Endothelial cell of umbilical vein (primary cell): ENCODE measurements at places on chromosomes 4 and X. TPM values are rescaled to one million over a fixed set of nuclear protein-coding genes. Genes with fewer than 3 reads are reported as not detected.

- H3K4me3 ChIP-seq = no peak overlapping the region
- H3K27ac ChIP-seq = no peak overlapping the region
- H3K27me3 ChIP-seq = no peaks in the 10 kb centered on the region
- H3K36me3 ChIP-seq = no peaks in the 10 kb centered on the region
- no peaks in the 10 kb centered on the region for H3K4me1 ChIP-seq
Measured at GRCh38 chr4:36872679-36873078, 371.9 kb upstream of the NWD2 start.

DNA sequence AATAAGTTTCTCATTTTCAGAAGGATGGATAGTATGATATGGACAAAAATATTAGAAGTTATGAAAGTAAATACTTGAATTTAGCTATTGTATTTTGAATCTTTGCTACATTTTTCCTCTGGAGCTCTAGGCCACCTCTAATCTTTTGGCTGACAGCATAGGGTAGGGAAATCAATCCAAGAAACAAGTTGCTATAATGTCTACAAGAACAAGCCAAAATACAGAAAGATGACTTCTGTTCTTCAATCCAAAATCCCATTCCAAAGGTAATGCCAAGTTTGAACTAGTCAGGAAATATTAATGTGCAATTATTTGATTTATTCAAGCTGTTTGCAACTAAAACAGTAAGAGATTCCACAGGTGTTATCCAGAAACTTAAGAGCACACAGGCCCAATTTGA is 1323.1 kb downstream of the ADGRL3 start:
- H3K27ac ChIP-seq = no peak overlapping the region
- H3K36me3 ChIP-seq = no peaks in the 10 kb centered on the region
- no peaks in the 10 kb centered on the region for H3K4me1 ChIP-seq
- DNase-seq = no peak
- H3K4me3 ChIP-seq = no peak overlapping the region

DNA sequence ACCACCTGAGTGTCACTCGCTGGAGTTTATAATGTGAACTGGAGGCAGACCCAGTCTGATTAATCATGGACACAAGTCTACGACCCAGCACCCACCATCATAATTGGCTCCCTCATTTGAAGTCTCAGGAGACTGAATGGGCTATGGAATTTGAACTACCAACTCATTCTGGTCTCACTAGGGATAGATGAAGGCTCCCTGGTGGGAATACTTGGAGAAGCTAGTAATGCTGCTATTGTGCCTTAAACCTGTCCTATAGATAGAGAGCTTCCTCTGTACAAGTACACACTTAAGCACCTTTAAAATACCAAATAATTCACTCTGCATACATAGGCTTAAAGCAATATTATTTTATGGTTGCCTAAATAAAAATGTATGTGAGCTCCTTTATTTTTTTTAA is 90.8 kb upstream of the SMARCAD1 start:
- H3K36me3 ChIP-seq = no peaks in the 10 kb centered on the region
- H3K4me1 ChIP-seq = no peaks in the 10 kb centered on the region
- H3K27ac ChIP-seq = no peak overlapping the region
- DNase-seq = no peak
- no peak overlapping the region for H3K4me3 ChIP-seq
- H3K27me3 ChIP-seq = no peaks in the 10 kb centered on the region

GRCh38 chrX:13194291-13195103 is 125.4 kb downstream of the ATXN3L start:
- peak; percentile 63 for DNase-seq
- no peaks in the 10 kb centered on the region for H3K36me3 ChIP-seq
- peaks cover 2% of the 10 kb centered on the region for H3K4me1 ChIP-seq
- peak overlapping the region; percentile 22 for H3K27ac ChIP-seq

Gene CENPE
- total RNA-seq = 45.7 and 50.8 TPM in 2 replicates

Gene PNCK
- not detected in 2 replicates for total RNA-seq
